ENCODE measurements at places on chromosomes 6 and 20. TPM values are rescaled to one million over a fixed set of nuclear protein-coding genes. Genes with fewer than 3 reads are reported as not detected.

TCP11 gene
- 0.66 TPM for total RNA-seq

ACTR5 gene
- total RNA-seq = 5.3 TPM

HLA-DQB2 gene
- total RNA-seq = not detected

TFAP2D gene
- total RNA-seq = not detected

KCNQ2 gene
- not detected for total RNA-seq

PXMP4 gene
- total RNA-seq = 6.0 TPM

FOXA2 gene
- under 0.01 TPM for total RNA-seq

MYMX gene
- total RNA-seq = not detected

SLC12A5 gene
- under 0.01 TPM for total RNA-seq

SPDEF gene
- not detected for total RNA-seq

MAD2L1BP gene
- total RNA-seq = 24.3 TPM

EPPIN gene
- not detected for total RNA-seq

DLK2 gene
- total RNA-seq = 0.57 TPM

PLEKHG1 gene
- total RNA-seq = 1.3 TPM

SALL4 gene
- total RNA-seq = 0.29 TPM

HMGN4 gene
- 47.7 TPM for total RNA-seq

BACH2 gene
- 1.3 TPM for total RNA-seq

BEND6 gene
- total RNA-seq = 6.9 TPM

PSORS1C1 gene
- total RNA-seq = 1.3 TPM

ZKSCAN4 gene
- 3.1 TPM for total RNA-seq

WRNIP1 gene
- total RNA-seq = 49.2 TPM

PKIB gene
- 45.0 TPM for total RNA-seq

RIPOR2 gene
- total RNA-seq = 0.22 TPM

HLA-DOB gene
- not detected for total RNA-seq

GPR31 gene
- not detected for total RNA-seq

OR2H1 gene
- not detected for total RNA-seq

TMEM170B gene
- total RNA-seq = 1.1 TPM

SLC22A23 gene
- 2.4 TPM for total RNA-seq

RNF146 gene
- 43.5 TPM for total RNA-seq

ULBP3 gene
- 7.0 TPM for total RNA-seq

RRBP1 gene
- total RNA-seq = 175 TPM

SYNGAP1 gene
- total RNA-seq = 6.7 TPM

LY6G6F gene
- total RNA-seq = not detected

FUT9 gene
- not detected for total RNA-seq

KCNB1 gene
- total RNA-seq = under 0.01 TPM

HSPA1L gene
- 0.88 TPM for total RNA-seq

TP53TG5 gene
- total RNA-seq = not detected

CTCFL gene
- under 0.01 TPM for total RNA-seq

PHACTR2 gene
- 56.9 TPM for total RNA-seq

MLN gene
- not detected for total RNA-seq

ABHD16B gene
- not detected for total RNA-seq

Measured in placental pericyte (primary cell).